ENCODE measurements at places on chromosomes 4 and X.

DNA sequence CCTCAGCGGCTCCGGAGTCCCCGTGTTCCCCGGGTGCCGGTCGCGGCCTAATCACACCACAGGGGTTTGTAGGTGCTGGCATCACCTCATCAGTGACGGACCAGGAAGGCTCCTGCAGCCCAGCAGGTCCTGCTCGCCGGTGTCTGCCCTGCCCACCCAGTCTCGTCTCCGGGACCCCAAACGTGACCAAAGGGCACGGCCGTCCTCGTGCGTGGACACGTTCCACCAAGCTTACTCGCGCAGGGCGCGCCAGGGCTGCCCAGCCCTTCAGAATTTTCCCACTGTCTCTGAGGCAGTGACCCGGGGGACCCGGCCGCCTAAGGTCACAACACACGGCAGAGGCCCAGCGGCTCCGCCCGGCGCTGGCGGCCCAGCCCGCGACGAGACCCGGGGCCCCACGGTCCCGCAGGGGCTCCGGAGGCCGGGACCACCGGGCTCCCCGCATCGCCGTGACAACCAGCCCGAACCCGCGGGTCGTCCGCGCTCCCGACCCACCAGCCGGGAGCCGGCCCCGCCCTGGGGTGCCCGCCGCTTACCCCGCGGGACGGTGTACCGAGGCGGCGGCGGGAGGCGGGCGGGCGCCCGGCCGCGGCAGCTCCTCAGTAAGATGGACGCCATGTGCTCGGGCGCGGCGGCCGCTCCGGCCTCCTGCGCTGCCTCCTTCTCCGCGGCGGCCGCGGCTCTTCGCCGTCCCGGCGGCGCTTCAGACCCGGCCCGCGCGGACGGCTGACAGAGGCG lies 454 bp downstream of the LETM1 start:
- no peak for DNase-seq

GRCh38 chr4:140388015-140388414 lies 14.6 kb downstream of the SCOC start:
- no peak for DNase-seq

DNA sequence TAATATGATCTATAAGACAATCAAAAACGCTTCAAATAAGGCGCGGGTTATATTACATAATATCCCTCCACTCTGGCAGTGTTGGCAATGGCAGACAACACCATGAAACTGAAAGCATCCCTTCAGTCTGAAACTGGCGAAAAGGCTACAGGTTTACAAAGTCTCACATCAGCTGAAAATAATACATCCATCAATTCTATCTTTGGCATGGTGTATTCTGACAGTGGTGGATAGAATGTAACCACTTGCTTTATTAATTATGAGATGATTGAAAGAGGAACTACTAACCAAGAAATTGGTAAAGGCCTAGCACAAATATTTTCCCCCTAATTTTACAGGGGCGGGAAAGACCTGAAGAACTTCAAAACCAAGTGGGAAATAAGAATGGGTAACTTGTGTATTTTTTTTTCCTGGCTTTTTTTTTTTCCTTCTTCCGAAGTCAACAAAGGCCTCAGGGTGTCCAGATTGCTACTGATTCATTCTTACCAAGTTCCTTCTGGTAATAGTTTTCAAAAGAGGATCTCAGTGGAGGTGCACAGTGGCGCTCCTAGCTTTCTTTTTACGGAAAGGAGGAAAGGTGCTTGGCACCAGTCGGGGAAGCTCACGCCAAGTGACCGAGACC lies 728 bp downstream of the UBA6 start:
- no peak for DNase-seq

GRCh38 chr4:170278460-170278859 lies 188.7 kb upstream of the AADAT start:
- no peak for DNase-seq

DNA sequence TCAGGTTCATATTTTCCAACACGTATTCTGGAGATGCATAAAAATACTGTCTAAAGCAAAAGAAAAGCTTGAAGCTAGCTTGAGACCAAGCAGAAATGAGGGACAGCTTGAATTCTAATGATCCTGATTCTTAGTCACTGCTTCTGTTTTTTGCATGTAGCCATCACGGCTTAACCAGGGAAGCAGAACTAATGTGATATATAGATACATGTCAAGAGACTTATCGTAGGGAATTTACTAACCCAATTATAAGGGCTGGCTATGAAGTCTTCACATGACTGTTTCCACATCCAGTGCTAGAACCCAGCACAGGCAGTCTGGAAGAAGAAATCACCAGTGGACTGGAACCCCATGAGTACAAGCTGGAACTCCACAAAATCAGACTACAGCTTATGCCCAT lies 85.2 kb upstream of the SLIT2 start:
- no peak for DNase-seq

DNA sequence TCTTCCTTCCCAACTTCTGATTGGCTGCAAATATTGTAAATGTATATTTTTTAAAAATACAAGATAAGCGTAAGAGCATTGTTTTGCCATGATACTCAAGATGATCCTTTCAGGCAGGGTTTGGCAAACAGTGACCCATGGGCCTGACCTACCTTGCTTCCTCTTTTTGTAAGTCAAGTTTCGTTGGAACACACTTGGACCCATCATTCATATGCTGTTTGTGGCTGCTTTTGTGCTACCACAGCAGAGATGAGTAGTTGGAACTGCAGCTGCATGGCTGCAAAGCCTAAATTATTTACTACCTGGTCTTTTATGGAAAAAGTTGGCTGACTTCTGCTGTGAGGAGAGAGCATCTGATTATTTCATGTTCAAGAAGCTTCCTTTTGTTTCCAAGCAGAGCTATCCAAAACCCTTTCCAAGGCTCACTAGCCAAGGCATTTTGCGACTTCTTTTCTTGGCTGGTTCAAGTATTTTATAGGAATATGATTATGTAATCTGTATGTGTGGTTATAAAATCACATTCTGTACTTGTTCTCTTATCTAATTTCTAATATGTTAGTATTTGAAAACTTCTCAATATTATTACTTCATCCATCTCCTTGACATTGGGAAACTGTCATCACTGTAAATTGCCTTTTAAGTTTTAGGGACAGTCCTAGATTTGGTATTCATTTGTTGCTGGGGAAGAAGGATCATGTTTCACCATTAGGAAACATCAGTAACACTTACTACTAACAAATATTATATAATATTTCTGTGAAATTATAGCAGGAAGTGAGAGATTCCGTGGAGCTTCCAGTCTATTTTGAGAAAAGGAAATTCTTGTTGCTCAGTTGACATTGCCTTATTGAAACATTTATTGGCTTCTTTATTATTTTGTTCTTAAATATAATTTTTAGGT lies 109.2 kb downstream of the ARHGAP10 start:
- DNase-seq: no peak

GRCh38 chr4:26010304-26010703 lies 96.3 kb downstream of the SMIM20 start:
- no peak for DNase-seq

GRCh38 chrX:18194688-18195087 lies 26.0 kb downstream of the BEND2 start:
- no peak for DNase-seq

DNA sequence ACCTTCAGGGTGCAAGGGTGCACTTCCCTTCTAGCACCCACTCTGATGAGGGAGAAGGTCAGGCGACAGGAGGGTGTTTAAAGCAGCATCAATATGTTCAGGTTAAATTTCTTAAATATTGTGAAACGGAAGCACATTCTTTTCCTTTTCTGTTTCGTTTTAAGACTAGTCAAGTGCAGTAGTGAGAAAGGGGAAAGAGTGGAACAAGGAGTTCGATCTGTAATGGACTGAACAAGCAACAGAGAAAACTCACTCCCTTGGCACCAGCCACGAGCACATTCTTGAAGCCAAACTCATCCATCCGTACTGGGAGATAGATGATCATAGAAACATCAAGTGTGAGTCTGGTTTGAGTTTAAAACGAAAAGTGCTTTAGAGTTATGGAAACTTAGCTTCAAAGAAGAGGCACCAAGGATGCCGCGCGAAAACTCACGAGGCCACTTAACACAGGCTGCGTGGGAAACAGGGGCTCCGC lies 815 bp downstream of the FAM53A start:
- no peak for DNase-seq

DNA sequence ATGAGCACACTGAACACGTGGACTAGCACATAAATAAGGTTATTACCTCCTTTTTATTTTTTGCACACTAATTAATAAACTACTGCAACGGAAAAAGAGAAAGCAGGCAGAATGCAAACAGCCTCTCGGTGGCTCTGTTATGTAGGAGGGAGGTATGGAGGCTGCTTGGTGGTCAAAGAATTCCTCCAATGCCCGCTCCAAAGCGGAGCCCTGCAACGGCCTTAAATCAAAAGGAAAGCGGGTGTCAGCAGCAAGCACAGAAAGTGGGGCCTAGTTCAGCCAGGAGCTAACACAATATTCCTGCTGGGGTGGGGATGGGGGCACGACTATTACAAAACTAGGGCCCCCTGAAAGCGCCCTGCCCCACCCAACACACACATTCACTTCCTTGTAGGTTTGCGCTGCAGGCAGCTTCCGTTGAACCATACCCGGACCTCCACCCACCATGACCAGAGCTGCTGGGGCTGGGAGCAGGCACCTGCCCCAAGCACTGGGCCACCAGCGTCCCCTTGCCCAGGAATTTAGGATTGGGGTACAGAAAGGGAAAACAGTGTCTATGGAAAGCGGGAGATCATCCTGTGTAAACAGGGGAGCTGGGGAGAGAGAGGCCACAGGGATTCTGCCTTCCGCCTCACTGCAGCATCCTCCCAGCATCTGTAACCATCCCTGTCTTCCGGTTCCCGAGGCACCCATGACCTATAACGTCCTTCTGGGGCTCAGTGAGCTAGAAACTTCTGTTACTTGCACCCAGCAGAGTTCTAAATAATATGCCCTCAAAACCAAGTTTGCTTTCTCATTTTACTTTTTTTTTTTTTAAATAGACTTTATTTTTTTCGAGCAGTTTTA lies 57.1 kb upstream of the DDX3X start:
- no peak for DNase-seq

DNA sequence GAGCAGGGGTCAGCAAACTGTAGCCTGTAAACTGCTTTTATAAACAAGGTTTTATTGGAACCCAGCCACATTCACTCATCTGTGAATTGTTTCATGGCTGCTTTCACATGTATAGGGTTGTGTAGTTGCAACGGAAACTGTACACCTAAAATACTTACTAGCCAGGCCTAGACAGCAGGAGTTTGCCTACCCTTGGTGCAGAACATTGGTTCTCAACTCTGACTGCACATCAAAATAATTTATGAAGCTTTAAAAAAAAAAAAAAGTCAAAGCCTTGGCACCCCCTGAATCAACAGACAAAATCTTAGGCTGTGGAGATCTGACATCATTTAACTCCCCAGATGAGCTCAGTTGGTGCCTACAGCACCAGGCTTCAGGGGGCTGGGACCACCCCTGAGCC lies 27.8 kb downstream of the ADGRA3 start:
- DNase-seq: no peak

GRCh38 chr4:7892212-7893019 lies 47.2 kb downstream of the AFAP1 start:
- no peak for DNase-seq

DNA sequence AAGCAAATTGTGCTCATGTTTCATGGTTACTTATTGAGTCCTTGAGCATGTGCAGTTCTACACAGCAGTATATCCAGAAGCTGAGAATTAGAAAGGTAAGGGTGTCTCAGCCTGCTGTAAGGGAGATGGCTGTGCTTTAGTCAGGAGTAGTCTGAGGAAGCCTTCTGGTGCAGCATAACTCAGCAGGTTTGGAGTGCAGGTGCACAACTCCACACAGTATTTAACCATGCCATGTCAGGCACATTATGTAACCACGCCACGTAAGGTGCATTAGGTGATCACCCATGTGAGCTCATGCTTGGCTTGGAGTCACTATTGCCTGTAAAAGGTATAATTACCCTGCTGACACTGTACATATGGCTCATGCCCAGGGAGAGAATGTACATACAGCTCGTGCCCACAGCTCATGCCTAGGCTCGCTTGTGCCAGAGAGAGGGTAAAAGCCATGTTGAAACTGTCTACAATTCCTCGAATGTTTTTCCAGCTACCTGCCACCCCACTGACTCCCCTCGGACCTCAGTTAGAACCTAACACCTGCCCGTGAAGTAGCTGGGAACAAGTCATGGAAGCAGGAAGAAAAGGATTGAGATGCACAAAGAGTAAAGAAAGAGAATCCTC lies 37.8 kb downstream of the UCHL1 start:
- DNase-seq: no peak

DNA sequence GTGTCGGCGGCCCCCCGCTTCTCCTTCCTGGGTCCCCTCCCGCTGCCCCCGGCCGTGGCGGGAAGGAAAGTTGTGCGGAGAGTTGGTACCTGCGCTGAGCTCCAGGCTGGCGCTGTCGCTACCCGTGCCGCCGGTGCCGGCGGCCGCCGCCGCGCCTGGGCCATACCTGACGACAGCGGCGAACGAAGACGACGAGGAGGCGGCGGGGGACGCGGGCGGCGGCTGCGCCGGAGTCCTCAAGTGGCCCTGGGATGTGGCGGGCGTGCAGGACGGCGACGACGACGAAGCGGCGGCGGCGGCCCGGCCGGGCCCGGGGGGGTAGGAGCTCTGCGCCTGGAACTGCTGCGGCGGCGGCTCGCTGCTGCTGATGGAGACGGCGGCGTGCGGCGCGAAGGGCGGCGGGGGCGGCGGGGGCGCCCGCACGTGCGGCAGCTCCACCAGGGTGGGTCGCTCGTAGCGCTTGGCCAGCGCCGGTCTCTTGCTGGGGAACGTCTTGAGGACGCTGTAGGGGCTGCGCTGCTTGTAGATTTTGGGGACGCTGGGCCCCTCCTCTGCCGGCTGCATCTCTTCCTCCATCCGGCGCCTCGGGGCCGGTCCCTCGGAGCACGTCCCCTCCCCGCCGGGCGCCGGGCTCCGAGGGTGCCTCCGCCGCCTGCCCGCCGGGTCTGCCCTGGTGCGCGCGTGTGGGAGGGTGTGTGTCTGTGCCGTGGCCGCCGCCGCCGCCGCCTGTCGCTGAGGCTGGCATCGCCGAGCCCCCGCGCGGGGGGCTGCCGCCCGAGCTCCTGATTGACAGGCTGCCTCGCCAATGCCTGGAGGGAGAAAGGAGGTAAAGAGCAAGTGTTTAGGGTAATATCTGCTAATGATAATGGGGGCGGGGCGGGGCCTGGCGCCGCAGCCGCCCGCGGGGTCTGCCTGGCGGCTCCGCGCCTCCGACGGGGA lies 618 bp downstream of the BEND4 start:
- no peak for DNase-seq

DNA sequence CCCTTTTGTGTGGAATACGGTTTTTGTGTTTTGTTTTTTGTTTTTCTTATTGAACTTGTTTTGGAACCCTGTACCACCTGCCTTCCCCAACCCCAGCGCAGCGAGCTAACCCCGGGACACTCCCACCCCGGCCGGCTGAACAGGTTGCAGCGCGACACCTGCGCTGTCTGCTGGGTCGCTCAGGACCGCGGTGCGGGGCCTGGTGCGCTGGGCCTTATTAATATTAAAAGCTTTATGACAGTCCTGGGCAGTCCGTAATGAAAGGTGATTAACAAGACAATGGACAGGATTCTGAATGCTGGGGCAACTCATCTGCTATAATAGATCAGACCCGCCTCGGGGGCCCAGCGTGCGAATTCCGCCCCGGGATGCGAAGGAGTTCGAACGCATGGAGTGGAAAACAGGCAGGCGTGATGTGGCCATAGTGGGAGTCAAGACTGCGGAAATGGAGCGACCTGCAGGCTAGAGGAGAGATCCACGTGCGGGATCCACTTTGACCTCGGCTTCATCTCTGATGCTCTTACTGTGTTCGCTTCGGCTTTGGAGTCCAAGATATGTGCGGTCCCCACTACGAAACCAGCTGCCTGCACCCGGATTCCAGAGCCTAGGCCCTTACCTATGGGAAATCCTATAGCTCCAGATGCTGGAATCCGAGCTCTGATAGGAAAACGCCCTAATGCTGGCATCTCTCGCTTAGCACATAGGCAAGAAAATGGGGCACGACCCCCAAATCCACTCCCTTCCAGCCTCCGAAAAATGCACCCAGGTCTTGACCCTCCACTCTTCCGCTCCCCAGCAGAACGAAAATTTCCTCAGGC lies 69.0 kb upstream of the TMEM33 start:
- no peak for DNase-seq

Data from cortex of kidney (tissue), 1 donor.